Ureter (tissue), 1 donor: ENCODE measurements at places on chromosomes 1 and 21. TPM values are rescaled to one million over a fixed set of nuclear protein-coding genes. Genes with fewer than 3 reads are reported as not detected.

DNA sequence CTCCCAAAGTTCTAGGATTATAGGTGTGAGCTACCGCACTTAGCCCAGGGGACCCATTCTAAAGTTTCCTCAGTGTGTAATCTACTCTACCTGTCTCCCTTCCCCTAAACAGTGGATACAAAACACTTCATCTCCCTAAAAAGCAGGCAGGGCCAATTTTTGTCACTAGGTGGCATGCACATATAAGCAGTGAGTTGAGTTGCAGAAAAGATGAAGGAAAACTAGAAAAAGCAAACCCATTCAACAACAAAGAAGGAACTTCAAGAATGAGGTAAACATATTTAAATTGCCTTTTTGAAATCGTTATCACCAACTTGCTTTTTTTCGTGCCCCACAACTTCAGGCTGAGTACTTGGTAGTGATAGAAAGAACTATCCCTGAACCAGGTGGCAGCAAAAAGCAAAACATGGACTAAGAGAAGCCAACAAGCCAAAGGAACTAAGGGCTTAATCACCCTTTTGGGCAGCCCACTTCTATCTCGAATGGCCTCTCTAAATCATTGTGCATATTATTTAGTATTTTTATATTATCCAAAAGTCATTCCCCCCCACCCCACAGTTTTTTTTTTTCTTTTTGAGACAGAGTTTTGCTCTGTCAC, 19.7 kb upstream of the ALDH9A1 start:
- DNase-seq = no peak

The IL10 gene
- 0.68 TPM for total RNA-seq

GRCh38 chr1:172585861-172586260, 52.9 kb downstream of the SUCO start:
- no peak for DNase-seq

DNA sequence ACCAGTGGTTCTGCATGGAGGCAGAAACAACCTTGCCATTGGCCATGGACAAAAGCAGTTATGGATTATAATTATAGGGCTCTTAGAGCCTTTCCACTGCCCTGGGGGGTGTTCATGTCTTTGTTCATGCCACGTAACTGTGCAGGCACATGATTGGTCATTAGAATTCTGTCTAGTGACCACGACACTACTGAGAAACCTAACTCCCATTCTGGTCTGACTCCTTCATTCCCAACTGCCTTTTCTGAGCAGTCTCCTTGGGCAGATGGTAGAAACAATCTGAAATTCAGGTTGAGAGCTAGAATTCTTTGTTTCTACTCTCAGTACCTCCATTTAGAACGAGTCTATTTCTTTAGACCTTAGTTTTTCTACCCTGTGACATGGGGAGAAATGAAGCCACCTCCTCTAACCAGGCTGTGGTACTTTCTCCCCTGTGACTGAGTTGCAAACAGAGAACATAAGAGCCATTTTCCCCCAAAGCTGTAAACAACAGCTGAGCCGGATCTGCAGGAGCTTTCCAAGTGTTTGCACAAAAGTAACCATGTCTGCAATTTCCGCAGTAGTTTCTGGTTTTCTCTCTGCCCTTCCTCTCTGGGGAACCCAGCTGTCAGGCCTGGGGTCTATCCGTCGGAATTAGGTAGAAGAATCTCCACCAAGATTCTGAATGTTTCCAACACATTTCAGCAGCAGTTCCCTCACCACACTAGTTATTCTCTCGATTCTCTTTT, 37.7 kb upstream of the IPO9 start:
- no peak for DNase-seq

- DNase-seq = no peak
These were observed 64.0 kb downstream of the MEGF6 start for GRCh38 chr1:3547055-3548005.

DNA sequence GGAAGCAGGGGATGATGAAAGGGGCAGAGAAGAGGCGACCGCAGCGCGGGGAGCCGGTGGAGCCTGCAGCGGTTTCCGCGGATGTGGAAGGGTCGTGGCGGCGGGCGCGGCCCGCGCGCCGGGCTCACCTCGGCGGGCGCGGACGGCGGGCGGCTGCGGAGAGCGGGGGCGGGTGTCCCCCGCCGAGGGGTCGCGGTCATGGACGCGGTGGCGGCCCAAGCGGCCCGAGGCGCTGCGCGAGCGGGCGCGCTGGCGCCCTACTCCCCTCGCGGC, 572 bp downstream of the LPGAT1 start:
- no peak for DNase-seq

The TNFRSF25 gene
- 17.1 TPM for total RNA-seq

- no peak for DNase-seq
These were observed 758 bp downstream of the DEPDC1 start for GRCh38 chr1:68495968-68496679.

The EFNA3 gene
- 1.1 TPM for total RNA-seq

GRCh38 chr1:61852670-61853015, 110.4 kb downstream of the PATJ start:
- no peak for DNase-seq

DNA sequence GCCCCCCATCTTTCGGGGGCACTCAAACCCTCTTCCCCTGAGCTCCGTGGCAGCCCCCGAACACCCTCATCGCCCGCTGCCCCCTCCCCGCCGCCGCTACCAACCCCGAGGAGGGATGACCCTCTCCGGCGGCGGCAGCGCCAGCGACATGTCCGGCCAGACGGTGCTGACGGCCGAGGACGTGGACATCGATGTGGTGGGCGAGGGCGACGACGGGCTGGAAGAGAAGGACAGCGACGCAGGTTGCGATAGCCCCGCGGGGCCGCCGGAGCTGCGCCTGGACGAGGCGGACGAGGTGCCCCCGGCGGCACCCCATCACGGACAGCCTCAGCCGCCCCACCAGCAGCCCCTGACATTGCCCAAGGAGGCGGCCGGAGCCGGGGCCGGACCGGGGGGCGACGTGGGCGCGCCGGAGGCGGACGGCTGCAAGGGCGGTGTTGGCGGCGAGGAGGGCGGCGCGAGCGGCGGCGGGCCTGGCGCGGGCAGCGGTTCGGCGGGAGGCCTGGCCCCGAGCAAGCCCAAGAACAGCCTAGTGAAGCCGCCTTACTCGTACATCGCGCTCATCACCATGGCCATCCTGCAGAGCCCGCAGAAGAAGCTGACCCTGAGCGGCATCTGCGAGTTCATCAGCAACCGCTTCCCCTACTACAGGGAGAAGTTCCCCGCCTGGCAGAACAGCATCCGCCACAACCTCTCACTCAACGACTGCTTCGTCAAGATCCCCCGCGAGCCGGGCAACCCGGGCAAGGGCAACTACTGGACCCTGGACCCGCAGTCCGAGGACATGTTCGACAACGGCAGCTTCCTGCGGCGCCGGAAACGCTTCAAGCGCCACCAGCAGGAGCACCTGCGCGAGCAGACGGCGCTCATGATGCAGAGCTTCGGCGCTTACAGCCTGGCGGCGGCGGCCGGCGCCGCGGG, 837 bp downstream of the FOXD3 start:
- DNase-seq = no peak

GRCh38 chr1:205343431-205344065, 13.2 kb downstream of the KLHDC8A start:
- no peak for DNase-seq

DNA sequence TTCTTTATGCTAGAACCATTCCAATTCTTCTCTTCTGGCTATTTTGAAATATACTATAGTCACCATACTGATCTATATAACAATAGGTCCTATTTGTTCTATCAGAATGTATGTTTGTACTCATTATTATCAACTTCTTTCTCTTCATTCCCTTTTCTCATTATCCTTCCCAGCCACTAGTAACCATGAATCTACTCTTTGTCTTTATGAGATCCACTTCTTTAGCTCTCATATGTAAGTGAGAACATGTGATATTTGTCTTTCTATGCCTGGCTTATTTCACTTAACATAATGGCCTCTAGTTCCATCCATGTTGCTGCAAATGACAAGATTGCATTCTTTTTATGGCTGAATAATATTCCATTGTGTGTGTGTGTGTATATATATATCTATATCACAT, 31.7 kb upstream of the RC3H1 start:
- DNase-seq = no peak

The SPRR3 gene
- 79.0 TPM for total RNA-seq

DNA sequence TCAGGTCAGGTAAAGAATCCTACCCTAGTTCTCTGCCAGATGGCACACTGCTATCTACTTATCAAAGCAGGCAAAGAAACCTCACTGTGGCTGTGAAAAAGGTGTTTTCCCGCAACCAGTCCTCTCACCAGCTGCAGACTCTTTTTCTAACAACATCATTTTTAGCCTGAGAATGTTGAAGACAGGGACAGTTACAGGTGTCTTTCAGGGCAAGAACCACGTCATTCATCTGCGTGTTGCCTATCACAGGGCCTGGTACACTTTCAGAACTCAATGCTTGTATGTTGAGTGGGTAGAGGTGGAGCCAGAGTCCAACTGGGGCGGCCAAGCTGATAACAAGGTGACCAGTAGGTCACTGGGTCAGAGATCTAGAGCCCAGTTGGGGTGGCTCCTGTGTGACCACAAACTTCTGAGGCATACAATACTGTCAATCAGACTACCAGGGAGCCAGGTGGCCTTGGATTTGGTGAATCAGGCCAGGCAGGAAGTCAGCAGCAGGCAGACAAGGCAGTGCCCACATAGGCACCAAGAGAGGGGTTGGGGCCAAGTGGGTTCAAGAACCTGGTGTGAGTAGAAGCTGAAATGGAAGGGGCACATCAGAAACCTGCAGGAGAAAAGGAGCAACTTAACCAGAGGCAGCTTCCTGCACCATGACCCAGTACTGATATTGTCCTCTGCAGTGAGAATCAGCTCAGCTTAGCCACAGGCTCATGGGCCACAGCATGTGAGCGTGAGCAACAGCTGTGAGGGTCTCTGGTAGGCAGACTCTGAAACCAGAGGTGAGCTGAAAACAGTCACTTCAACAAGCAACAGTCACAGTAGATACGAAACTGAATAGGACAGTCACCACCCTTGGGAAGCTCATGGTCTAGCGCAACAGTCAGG, 123.6 kb downstream of the DTL start:
- DNase-seq = no peak

DNA sequence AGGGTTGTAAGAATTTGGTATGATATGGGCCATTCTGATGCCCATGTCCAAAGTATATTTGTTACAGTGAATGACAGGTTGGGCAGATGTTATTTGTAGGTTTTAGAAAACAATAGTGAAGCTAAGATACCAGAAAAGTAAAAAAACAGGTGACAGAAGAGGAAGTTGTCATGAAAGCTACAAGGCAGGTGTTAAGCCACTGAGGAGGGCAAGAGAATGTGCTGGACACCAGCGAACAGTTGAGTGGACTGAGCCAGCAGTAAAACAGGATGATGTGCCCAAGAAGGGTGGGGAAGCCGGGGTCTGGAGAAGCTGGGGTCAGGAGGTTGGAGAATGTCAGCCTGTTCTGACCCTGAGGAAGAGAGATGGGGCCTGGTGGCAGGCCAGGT, 83.3 kb downstream of the DTL start:
- no peak for DNase-seq

The PRRX1 gene
- 23.0 TPM for total RNA-seq

DNA sequence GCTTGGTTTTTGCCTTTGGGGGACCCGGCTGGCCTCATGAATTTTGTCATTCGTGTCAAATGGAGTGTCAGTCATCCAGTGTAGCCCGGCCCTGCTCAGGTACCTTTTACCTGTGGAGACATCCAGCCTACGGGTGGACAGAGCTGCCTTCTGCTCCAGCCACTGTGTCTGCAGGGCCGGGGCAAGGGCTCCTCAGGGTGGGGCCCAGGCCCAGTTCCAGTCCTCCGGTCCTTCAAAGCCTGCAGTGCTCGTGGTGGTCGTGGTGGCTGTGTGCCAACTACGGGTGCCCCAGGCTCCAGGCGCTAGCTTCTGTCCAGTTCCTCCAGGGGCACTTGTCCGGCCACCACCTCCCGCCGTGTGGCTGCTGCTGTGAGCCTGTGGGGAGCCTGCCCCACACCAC, 54.8 kb downstream of the TRIM11 start:
- DNase-seq = no peak

GRCh38 chr1:211813590-211813989, 17.0 kb downstream of the LPGAT1 start:
- DNase-seq = no peak

GRCh38 chr21:42651515-42652401, 1.7 kb upstream of the PDE9A start:
- DNase-seq = peak; percentile 71

DNA sequence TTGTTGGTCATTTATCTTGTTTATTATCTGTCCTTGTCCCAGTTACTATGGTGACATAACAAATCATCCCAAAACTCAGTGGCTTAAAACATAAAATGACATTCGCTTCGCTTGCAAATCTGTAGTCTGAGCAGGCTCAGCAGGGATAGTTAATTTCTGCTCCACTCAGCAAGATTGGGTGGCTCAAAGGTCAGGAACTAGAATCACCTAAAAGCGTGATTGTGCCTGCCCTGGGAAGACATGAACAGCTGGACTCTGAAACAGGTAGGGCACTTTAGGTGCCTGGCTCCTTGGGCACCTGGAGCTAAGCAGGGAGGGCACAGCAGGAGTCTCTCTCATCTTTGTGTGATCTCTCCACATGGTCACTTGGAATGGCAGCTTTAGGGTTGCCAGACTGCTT, 14.7 kb upstream of the TRAF3IP3 start:
- DNase-seq = no peak

GRCh38 chr1:32992489-32993323, 28.1 kb upstream of the RNF19B start:
- DNase-seq = peak; percentile 90

The ITGB3BP gene
- 37.6 TPM for total RNA-seq

GRCh38 chr1:114224196-114224907, 70.7 kb upstream of the SYT6 start:
- no peak for DNase-seq

The FAM177B gene
- 0.44 TPM for total RNA-seq

The IL19 gene
- not detected for total RNA-seq

DNA sequence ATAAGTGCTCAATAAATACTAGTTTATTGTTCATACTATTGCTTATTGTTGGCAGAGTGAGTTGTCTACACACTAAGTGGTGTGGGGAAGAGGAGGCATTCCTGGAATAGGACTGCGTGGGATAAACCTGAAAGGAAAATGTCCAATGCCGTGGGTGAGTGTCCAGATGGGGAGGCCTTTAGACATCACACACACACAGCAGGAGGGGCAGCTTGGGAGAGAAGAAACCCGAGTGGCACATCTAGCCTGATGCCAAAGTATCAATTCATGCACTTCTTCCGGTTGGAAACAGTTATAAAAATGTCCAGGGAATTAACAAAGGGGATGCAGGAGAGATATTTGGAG, 27.3 kb downstream of the CCN1 start:
- no peak for DNase-seq

DNA sequence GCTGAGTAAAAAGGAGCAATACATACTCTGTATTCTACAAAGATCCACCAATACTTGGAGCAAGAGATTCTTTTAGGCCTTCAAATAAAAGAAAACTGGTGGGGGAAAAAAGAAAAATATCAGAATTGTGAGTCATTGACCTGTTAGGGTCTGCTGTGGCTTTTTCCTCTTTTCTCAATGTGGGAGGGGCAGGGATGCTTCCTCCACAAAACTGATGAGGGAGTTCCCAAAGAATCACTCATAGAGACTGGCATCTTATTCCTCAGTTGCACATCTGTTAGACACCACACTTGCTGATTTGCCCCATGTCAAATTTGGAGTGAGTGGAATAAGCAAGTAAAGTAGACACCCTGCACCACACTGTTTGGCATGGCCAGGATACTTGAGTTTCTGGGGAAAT, 16.6 kb downstream of the C1orf141 start:
- no peak for DNase-seq

- no peak for DNase-seq
These were observed 11.3 kb upstream of the MAP10 start for GRCh38 chr1:232793944-232794343.

GRCh38 chr1:244154872-244155531, 103.9 kb downstream of the ZBTB18 start:
- DNase-seq = no peak
